ENCODE measurements at places on chromosomes 2 and 18. TPM values are rescaled to one million over a fixed set of nuclear protein-coding genes. Genes with fewer than 3 reads are reported as not detected.

Gene SKOR2
- total RNA-seq = not detected

Gene MC4R
- 0.21 TPM for total RNA-seq

Gene HTR2B
- total RNA-seq = not detected

Gene MAB21L4
- not detected for total RNA-seq

Gene IL36G
- total RNA-seq = 0.30 TPM

Gene KHK
- 9.0 TPM for total RNA-seq

Gene UGT1A9
- not detected for total RNA-seq

Gene KCNG2
- not detected for total RNA-seq

GRCh38 chr2:53668624-53669026 lies 99.0 kb upstream of the CHAC2 start:
- no peaks in the 10 kb centered on the region for H3K4me1 ChIP-seq
- H3K27ac ChIP-seq = peak overlapping the region; percentile 8
- H3K4me3 ChIP-seq = no peak overlapping the region
- no peak for DNase-seq
- H3K27me3 ChIP-seq = no peaks in the 10 kb centered on the region
- peaks cover 3% of the 10 kb centered on the region for H3K36me3 ChIP-seq

DNA sequence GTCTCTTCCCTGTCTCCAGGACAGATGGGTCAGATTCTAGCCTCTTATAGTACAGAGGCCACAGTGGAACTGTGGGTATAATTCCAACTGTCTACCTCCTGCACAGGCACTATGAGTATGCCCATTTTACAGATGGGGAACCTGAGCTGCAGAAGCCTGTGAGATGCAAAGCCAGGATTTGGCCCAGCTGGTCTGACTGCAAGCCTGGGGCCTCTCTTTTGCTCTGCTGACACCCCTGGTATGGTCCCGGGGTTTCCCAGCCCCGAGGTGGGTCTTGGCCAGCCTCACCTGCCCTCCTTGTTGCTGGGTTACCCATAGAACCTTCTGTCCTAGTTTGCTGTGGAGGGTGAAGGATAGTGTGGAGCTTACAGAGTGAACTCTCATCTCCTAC lies 9.8 kb downstream of the HS6ST1 start:
- no peak overlapping the region for H3K27ac ChIP-seq
- no peaks in the 10 kb centered on the region for H3K27me3 ChIP-seq
- H3K36me3 ChIP-seq = no peaks in the 10 kb centered on the region
- H3K4me3 ChIP-seq = no peak overlapping the region
- H3K4me1 ChIP-seq = peaks cover 23% of the 10 kb centered on the region

- no peak overlapping the region for H3K27ac ChIP-seq
- no peaks in the 10 kb centered on the region for H3K27me3 ChIP-seq
- no peak for DNase-seq
- no peaks in the 10 kb centered on the region for H3K36me3 ChIP-seq
- no peak overlapping the region for H3K4me3 ChIP-seq
- peaks cover 6% of the 10 kb centered on the region for H3K4me1 ChIP-seq
Observed at GRCh38 chr2:152723918-152724317, 5.5 kb downstream of the ARL6IP6 start.

DNA sequence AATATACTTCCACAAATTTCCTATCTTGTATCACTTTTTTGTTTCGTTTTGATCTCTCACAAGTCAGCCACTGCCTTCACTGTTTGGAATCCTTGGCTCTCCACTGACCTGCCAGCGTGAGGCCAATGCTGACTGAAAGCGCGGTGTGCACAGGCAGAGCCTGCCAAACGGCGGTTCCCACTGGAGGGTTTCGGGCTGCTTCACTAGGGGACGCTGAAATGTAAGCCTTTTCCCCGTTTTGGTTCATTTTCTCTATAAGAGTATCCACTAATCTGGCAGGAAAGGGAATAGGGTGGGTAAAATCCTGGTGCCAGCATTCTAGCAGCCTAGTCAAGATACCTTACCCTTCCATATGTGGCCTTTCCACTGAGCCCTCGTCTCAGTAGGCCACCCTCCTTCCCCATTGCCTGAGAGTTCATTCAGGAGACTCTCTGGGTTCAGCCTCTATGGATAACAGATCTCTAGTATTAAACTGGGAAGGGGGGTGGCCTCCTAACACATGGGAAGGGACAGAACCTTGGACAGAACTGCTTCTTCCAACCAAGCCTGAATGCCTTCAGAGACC lies 91.5 kb downstream of the DYM start:
- H3K27ac ChIP-seq = no peak overlapping the region
- H3K36me3 ChIP-seq = no peaks in the 10 kb centered on the region
- no peaks in the 10 kb centered on the region for H3K27me3 ChIP-seq
- no peaks in the 10 kb centered on the region for H3K4me1 ChIP-seq
- no peak for DNase-seq

GRCh38 chr2:144796936-144797335 lies 277.0 kb upstream of the ZEB2 start:
- H3K4me3 ChIP-seq = no peak overlapping the region
- H3K36me3 ChIP-seq = no peaks in the 10 kb centered on the region
- no peaks in the 10 kb centered on the region for H3K27me3 ChIP-seq
- H3K27ac ChIP-seq = no peak overlapping the region
- no peaks in the 10 kb centered on the region for H3K4me1 ChIP-seq

GRCh38 chr2:168156661-168157060 lies 90.7 kb downstream of the STK39 start:
- H3K4me3 ChIP-seq = no peak overlapping the region
- H3K27me3 ChIP-seq = no peaks in the 10 kb centered on the region
- no peaks in the 10 kb centered on the region for H3K4me1 ChIP-seq
- no peaks in the 10 kb centered on the region for H3K36me3 ChIP-seq
- no peak overlapping the region for H3K27ac ChIP-seq
- DNase-seq = no peak

GRCh38 chr2:168603439-168603961 lies 147.4 kb downstream of the CERS6 start:
- no peaks in the 10 kb centered on the region for H3K36me3 ChIP-seq
- H3K27ac ChIP-seq = no peak overlapping the region
- H3K4me1 ChIP-seq = peaks cover 10% of the 10 kb centered on the region
- peak; percentile 49 for DNase-seq
- no peak overlapping the region for H3K4me3 ChIP-seq

DNA sequence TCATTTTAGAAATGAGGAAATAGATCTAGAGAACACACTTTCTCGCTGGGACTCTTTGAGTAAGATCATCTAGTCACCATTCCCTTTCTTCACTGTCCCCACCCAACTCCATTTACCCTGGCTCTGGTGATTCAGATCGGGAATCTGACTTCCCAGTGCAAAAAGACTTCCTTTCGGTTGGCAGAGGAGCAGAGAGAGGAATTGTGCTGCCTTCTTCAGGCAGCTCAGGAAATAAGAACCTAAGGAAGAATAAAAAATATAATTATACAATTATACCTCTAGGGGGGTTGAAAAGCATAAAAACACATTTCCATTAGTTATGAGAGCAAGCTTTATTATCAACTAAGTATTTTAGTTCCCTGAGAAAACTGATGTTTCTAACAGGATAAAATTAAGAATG lies 9.3 kb upstream of the MPP4 start:
- peaks cover 44% of the 10 kb centered on the region for H3K36me3 ChIP-seq
- no peaks in the 10 kb centered on the region for H3K27me3 ChIP-seq
- DNase-seq = no peak
- no peaks in the 10 kb centered on the region for H3K4me1 ChIP-seq
- no peak overlapping the region for H3K4me3 ChIP-seq

DNA sequence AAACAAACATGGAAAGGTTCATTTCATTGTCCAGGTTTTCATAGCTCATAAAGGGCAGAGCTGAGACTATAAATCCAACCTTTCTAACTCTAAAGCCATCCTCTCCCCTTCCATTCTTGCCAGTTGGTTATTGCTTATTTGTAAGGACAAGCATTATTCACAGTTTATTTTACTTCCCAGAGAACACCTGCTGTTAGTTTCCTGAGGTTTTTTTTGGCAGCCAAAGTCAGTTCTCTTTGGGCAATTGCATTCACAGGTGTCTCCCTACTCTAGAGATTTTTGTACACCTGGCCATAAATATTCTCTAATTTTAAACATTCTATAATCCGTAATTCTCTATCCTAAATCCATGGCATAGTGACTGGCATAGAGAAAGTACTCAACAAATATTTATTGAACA lies 87.3 kb upstream of the SPHKAP start:
- no peak overlapping the region for H3K4me3 ChIP-seq
- no peaks in the 10 kb centered on the region for H3K4me1 ChIP-seq
- H3K27me3 ChIP-seq = no peaks in the 10 kb centered on the region

GRCh38 chr2:152089238-152089637 lies 9.6 kb downstream of the CACNB4 start:
- H3K4me1 ChIP-seq = no peaks in the 10 kb centered on the region
- no peak overlapping the region for H3K4me3 ChIP-seq
- peaks cover 6% of the 10 kb centered on the region for H3K27me3 ChIP-seq
- H3K36me3 ChIP-seq = no peaks in the 10 kb centered on the region

DNA sequence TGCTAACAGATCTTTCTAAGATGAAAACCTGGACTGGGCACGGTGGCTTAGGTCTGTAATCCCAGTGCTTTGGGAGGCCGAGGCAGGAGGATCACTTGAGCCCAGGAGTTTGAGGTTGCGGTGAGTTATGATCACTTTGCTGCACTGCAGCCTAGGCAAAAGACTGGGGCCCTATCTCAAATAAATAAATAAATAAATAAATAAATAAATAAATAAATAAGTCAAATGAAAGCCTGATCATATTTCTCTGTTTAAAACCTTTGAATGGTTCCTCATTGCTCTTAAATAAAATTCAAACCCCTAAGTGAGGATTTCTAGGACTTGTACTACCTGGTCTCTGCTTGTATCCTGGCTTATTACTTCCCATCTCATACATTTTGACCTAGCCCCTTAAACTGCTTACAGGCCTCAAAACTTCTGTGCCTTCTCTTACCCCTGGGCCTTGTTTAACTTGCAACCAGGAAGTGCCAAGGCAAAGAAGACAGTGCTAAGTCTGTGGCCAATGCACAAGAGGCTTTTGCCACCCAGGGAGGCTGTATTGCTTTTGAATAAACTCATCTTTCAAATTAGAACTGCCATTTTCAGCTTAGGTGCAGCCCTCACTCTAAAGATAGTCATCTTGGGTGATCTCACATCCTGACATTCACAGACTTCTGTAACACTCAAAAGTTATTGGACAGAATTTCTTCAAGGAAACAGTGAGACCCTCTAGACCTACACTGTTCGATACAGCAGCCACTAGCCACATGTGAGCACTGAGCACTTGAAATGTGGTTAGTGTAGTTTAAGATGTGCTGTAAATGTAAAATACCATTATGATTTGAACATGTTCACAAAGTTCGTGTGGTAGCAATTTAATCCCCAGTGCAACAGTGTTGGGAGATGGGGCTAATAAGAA lies 73.7 kb downstream of the POLE4 start:
- no peak overlapping the region for H3K4me3 ChIP-seq
- H3K27me3 ChIP-seq = no peaks in the 10 kb centered on the region
- no peaks in the 10 kb centered on the region for H3K36me3 ChIP-seq
- DNase-seq = no peak
- no peaks in the 10 kb centered on the region for H3K4me1 ChIP-seq
- no peak overlapping the region for H3K27ac ChIP-seq

- H3K4me3 ChIP-seq = no peak overlapping the region
- peaks cover 4% of the 10 kb centered on the region for H3K4me1 ChIP-seq
- peaks cover 99% of the 10 kb centered on the region for H3K27me3 ChIP-seq
- H3K36me3 ChIP-seq = no peaks in the 10 kb centered on the region
Observed at GRCh38 chr2:70902579-70902978, 33.1 kb upstream of the ATP6V1B1 start.

DNA sequence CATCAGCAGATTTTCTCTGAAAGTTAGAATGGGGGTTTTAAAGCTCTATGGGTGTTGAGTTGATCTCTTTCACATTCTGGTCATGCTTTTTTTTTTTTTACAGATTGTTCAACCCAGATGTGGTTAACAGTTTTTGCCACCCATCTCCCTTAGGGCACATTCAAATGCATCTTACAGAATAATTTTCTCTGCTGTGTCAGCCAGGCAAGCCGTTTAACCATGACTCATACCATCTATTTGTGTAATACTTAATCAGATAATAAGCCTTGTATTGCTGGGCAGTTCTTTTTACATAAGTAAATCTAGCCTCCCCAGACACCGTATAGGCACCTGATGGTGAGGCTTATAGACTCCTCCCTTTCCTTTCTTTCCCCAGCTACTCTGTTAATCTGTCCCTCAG lies 62.0 kb downstream of the TGIF1 start:
- H3K4me3 ChIP-seq = no peak overlapping the region
- no peaks in the 10 kb centered on the region for H3K27me3 ChIP-seq
- H3K36me3 ChIP-seq = no peaks in the 10 kb centered on the region
- H3K4me1 ChIP-seq = no peaks in the 10 kb centered on the region
- no peak overlapping the region for H3K27ac ChIP-seq

GRCh38 chr2:42879913-42880737 lies 87.7 kb upstream of the HAAO start:
- H3K4me1 ChIP-seq = no peaks in the 10 kb centered on the region
- H3K27me3 ChIP-seq = no peaks in the 10 kb centered on the region
- H3K27ac ChIP-seq = no peak overlapping the region
- peak; percentile 63 for DNase-seq
- no peaks in the 10 kb centered on the region for H3K36me3 ChIP-seq
- H3K4me3 ChIP-seq = no peak overlapping the region

- no peak overlapping the region for H3K27ac ChIP-seq
- no peak for DNase-seq
- no peaks in the 10 kb centered on the region for H3K36me3 ChIP-seq
- H3K4me3 ChIP-seq = no peak overlapping the region
- H3K27me3 ChIP-seq = no peaks in the 10 kb centered on the region
- H3K4me1 ChIP-seq = no peaks in the 10 kb centered on the region
Observed at GRCh38 chr2:24521975-24522639, 31.1 kb downstream of the NCOA1 start.

DNA sequence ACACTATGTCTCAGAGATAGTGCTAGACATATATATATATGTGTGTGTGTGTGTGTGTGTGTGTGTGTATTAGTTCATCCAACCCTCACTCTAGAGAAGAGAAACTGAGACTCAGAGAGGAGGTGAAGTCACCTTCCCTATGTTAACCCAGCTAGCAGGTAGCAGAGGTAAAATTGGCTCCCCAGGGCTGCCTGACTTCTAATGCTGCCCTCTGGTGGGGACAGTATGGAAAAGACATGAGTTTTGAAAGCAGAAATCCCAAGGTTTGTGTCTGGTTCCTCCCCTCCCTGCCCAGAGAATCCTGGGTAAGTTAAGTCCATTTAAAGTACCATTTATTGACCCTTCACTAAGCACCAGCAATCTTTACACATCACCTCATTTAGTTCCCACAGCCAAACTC lies 137.7 kb downstream of the THNSL2 start:
- H3K27ac ChIP-seq = no peak overlapping the region
- no peaks in the 10 kb centered on the region for H3K4me1 ChIP-seq
- no peak overlapping the region for H3K4me3 ChIP-seq
- no peak for DNase-seq

DNA sequence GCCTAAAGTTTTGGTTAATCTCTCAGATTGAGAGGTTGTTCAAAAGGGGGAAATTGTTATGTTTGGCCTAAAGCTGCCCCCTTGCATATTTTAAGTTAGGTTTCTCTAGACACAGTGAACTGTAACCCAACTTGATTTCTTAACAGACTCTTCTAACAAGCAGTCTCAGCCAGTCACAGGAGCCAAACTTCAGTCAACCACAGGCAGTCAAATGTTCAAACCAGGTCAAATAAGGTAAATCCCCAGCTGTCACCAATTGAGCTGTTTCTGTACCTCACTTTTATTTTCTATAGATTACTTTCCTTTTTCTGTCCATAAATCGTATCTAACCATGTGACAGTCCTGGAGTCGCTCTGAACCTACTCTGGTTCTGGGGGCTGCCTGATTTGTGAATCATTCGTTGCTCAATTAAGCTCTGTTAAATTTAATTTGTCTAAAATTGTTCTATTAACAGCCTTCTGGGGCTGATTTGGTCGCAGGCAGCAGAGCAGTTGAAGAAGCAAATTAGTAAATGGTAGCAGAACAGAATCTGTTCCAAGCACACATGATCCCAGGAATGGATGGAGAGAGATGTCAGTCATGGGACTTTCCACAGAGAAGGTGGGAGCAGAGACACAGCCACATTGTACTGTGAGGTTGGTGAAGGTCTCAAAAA lies 16.4 kb upstream of the NFU1 start:
- H3K4me3 ChIP-seq = no peak overlapping the region
- H3K27me3 ChIP-seq = no peaks in the 10 kb centered on the region
- no peaks in the 10 kb centered on the region for H3K36me3 ChIP-seq
- H3K27ac ChIP-seq = no peak overlapping the region
